Stimulated activated CD8-positive, alpha-beta memory T cell treated with anti-CD3 and anti-CD28 coated beads, Interleukin-7, amount 100 ng/mL, for 48 hours (primary cell): ENCODE measurements at places on chromosomes 3 and 15.

- no peak for DNase-seq
Observed at GRCh38 chr3:177607589-177607988, 410.3 kb upstream of the TBL1XR1 start.

- no peak for DNase-seq
Observed at GRCh38 chr3:52420388-52420787, 24.5 kb downstream of the SEMA3G start.

- DNase-seq: no peak
Observed at GRCh38 chr15:95468820-95469219, 861.7 kb upstream of the NR2F2 start.

DNA sequence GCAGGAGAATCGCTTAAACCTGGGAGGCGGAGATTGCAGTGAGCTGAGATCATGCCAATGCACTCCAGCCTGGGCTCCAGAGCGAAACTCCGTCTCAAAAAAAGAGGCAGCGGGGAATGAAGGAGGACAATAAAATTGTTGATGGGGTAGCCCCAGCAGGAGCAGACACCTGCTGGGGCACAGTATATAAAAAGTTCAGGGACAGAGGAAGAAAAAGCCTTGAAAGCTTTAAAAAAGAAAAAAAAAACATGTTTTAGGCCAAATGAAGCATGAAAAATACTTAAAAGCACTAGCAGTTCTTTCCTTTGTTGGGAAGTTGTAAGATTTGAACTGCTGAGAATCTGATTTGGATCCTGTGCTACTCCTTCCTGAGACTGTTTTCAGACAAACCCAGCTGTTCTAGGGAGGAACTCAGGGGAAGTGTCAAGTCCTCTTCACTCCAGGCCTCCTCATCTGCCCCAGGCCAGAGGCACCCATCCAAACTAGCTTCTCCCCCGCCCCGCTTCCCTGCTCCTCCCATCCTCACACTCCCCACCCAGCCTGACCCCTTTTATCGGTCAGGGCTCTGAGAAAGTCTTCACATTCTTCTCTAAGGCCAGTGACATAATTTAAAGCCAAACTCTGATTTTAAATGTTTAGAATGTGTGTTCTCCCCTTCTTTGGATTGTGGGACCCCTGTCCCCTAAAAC, 4.9 kb downstream of the IL17RD start:
- DNase-seq: no peak

DNA sequence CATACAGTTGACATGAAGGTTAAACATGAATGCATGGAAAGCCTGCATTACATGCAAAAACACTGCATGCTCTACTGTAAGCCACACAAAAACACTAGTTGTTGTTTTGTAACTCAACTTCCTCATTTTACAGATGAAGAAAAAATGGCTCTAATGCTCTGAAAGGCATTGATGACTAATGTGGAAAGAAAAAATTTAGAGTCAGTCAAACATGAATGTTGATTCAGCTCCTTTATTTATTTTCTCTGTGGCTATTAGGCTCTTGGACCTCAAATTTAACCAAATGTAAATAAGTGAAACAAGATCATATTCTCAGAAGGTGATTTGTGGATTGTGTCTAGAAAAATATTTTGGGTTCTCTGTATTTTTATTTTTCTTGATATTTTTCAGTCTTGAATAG, 336.7 kb upstream of the ZNF717 start:
- no peak for DNase-seq

GRCh38 chr3:149575961-149576564, 81.8 kb downstream of the WWTR1 start:
- no peak for DNase-seq

DNA sequence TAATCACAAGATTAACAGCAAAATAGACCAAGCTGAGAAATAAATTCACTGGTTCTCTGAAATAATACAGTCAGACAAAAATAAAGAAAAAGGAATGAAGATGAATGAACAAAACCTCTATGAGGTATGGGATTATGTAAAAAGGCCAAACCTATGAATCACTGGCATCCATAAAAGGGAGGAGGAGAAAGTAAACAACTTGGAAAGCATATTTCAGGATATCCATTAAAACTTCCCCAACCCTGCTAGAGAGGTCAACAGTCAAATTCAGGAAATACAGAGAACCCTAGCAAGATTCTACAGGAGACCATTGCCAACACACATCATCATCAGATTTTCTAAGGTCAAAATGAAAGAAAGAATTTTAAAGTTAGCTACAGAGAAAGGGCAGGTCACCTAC, 649.7 kb upstream of the CBLB start:
- no peak for DNase-seq

GRCh38 chr15:69587723-69588426, 135.3 kb downstream of the RPLP1 start:
- DNase-seq: no peak

GRCh38 chr3:44989141-44989540, 13.1 kb downstream of the EXOSC7 start:
- no peak for DNase-seq

- DNase-seq: no peak
Observed at GRCh38 chr3:1093217-1093616, 393 bp downstream of the CNTN6 start.

DNA sequence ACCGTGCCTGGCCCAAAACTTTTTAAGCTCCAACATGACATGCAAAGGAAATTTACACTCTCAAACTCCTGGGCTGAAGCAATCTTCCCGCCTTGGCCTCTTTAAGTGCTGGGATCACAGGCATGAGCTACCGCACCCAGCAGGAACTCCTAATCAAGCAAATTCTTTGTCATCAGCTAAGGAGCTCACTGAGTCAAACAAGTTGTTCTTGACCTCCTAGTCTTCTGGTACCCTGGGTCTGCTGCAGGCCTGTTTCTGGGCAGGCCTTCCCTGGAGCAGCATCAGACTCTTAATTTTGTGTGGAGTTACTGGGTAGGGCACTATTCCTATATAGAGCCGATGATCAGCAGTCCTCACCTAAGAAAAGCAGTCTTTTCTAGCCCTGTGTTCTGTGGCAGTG, 68.4 kb upstream of the FLNB start:
- DNase-seq: no peak

GRCh38 chr3:28940530-28940929, 340.3 kb upstream of the RBMS3 start:
- no peak for DNase-seq

DNA sequence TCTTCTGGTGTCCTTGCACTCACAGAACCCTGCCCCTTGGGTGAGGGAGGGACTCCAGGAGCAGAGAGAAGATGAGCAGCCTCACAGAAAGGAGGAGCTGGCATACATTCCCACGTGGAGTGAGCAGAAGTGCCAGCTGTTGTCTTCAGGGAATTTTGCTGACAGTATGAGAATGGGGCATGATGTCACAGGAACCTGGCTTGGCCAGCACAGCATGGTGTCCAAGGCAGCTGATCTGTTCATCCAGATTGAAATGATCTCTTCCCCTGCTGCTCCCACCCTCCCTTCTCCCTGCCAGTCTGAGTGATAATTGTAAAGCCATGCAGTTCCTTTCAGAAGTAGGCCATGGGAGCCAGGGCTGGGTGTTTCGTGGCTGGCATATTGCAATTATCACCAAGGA, 53.3 kb downstream of the GJD2 start:
- no peak for DNase-seq

GRCh38 chr3:187889601-187890404, 144.5 kb upstream of the BCL6 start:
- no peak for DNase-seq

GRCh38 chr3:182242489-182242942, 530.8 kb downstream of the SOX2 start:
- no peak for DNase-seq

GRCh38 chr3:59313365-59313764, 263.5 kb upstream of the CFAP20DC start:
- DNase-seq: peak; percentile 7

DNA sequence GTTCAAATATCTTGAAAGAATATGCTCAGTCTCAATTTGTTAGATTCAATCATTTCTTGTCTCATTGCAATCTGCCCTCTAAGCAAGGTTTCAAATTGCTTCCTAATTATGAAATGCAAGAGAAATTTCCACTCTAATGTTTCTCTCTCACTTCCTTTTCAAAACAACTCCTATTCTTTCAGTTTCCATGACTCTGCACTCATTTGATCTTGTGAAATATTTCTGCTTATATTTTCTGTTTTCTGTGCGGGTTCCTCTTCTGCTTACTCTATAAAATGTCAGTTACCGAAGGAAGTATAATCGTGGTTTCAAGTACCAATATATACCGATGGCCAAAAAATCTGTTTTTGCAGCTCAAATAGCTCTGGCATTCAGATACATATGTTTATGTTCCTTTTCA, 521.9 kb upstream of the NAALADL2 start:
- DNase-seq: no peak

GRCh38 chr3:69116897-69117296, 5.5 kb downstream of the LMOD3 start:
- DNase-seq: no peak

- no peak for DNase-seq
Observed at GRCh38 chr3:164352991-164353390, 725.3 kb downstream of the SI start.

DNA sequence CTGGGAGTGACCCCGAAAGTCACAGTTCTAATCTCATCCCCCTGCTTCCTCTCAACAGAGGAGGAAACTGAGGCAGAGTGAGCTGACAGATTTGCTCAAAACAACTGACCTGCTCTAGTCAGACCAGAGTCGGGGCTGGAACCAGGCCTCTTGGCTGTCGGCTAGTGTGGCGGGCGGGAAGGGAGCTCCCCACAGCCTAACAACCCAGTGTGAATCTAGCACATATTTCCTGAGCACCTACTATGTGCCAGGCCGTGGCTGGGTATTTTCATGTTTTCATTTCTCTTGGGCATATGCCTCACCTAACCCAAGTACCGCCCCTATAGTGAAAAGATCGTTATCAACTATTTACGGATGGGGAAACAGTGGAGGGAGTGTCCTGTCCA, 27.2 kb downstream of the GRIP2 start:
- DNase-seq: no peak

DNA sequence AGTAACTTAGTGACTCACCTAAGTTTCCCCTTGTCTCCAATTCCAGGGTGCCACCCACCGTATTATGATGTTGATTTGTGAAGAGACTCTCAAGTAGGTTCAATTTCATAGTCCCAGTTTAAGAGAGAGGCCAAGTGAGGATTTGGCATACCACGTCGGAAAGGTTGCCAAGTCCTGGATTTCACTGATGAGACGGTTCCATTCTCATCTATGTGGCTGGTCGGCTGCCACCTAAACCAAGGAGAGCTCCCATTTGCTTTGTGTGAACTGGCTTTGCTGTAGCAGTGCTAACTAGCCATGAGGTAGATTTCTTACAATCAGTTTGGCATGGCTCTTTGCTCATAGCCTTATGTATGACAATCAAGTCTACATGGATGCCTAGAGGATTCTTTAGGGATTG, 653.6 kb downstream of the NLGN1 start:
- no peak for DNase-seq
